ENCODE measurements at places on chromosomes 12 and 14.

DNA sequence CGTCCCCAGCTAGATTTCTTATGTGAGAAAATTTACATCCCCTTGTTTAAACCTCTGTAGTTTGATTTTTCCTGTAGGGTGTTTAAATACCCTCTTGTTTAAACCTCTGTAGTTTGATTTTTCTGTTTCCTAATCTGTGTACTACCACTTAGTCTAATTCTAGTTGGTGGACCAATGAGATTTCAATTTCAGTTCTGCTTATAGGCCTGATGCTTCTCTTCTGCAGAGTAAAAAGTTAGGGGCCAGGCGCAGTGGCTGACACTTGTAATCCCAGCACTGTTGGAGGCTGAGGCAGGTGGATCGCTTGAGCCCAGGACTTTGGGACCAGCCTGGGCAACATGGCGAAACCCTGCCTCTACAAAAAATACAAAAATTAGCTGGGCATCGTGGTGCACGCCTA, 11.5 kb downstream of the UBC start:
- no peak for DNase-seq

DNA sequence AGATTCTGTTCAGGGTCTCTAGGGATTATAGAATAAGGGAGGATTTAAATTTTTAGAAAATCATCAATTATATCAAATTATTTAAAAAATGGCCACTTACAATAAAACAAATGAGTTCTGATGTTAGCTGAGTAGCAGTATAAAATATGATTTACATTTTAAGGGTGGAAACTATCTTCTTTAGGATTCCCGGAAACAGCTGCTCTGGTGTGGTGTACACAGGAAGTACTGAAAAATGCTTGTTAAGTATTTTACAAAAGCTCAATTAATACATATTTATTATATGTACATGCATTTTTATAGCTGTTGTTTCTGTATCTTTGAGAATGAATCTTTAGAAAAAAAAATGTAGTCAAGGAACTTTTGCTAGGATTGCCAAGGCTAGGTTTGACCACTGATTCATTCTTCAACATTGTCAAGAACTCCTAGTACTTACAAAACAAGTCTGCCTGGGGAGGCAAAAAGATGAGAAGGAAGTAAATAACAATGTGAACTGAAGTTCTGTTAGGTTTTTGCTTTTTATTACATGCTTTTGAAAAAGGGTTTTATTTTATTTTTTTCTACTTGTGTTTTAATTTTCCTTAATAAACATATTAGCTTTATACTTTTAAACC, 48.0 kb downstream of the ARF6 start:
- DNase-seq, result no peak

DNA sequence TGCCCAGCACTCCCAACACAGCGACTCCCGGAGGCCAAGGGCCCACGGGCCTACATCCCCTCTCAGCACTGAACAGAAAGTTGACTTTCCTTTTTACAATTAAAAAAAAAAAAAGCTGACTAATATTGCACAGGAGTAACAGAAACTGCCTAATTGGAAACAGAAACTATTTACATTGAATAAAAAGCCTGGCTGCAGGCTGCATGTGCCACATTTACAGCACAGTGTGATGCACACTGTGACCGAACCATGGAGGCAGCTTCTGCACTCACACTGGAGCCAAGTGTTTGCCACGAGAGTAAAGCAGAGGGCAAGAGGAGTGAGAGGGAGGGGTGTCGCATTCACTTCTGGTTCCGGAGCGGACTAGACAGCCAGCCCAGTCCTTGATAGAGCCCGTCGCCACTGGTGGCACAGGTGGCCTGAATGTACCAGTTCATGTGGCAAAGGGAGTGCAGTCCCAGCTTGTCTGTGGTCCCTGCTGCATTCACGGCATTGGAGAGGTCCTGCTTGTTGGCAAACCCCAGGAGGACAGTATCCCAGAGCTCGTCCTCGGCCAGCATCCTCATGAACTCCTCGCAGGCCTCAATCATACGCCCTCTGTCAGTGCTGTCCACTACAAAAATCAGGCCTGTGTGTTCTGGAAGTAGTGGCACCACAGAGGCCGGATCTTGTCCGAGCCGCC, 59.2 kb downstream of the SPPL3 start:
- no peak for DNase-seq

- no peak for DNase-seq
Measured at GRCh38 chr14:58746261-58746660, 108.5 kb downstream of the DACT1 start.

- no peak for DNase-seq
Measured at GRCh38 chr14:47102472-47102871, 450.9 kb upstream of the RPL10L start.

DNA sequence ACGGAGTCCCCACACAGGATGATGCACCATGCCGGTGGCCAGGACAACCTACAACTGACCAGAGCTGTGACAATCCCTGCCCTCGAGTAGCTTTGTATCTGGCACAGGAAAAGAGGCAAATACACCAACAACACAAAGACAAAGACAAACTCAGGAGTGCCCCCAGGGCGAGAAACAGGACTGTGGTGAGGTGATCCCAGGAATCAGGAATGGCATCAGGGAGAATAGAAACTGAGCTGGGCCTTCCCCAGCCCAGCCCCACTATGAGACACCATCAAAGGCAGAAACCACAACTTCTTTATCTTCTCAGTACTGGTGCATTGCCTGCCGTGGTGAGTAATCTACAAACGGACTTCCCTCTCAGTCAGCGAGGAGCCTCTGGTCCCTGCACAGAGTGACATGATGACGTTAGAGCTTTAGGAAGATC, 157.7 kb downstream of the TTC7B start:
- DNase-seq, result no peak

DNA sequence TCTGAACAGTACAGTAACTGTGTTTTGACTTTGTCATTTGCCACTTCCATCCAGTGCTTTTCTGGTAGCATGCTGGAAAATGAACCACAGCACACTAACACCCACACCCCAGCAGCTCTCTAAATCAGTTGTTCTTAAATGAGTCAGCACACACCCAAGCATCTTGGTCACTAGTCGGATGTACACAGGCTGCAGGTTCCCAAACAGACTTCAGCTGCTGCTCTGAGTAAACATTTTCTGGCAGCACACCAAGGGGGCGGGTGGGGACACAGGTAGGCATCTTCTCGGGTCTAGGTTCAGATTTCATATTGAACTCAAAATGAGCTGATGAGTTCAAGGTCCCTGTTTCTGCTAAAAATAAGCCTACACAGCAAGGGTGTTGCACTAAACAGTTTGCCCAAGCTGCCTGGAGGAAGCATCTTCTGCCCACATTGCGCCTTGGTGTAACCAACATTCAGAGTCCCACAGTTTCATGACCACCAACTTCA, 39.8 kb downstream of the IFNG start:
- DNase-seq, result peak; percentile 65

DNA sequence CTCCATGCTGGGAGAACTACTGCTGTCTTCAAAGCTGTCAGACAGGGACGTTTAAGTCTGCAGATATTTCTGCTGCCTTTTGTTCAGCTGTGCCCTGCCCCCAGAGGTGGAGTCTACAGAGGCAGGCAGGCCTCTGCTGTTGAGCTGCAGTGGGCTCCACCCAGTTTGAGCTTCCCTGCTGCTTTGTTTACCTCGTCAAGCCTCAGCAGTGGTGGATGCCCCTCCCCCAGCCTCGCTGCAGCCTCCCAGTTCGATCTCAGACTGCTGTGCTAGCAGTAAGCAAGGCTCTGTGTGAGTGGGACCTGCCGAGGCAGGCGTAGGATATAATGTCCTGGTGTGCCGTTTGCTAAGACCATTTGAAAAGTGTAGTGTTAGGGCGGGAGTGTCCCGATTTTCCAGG, 31.4 kb upstream of the RFX4 start:
- DNase-seq, result no peak

DNA sequence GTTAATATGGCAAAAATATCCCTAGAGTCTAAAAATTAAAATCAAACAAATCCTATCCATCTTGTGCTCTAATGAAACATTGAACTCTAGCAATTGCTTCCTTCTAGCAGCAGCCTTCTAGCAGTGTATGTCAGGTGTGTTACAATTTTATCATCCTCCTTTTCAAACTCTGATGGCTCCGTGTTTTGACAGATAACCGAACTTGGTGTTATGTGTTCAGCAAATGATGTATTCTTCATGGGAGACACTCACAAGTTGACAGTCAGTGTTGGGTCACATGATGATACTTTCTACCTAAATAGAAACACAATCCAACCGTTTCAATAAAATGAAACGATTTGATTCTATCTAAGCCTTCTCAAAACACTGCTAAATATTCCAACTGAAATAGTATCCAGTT, 525.3 kb upstream of the NOVA1 start:
- no peak for DNase-seq

- no peak for DNase-seq
Measured at GRCh38 chr12:19657732-19658130, 218.4 kb downstream of the AEBP2 start.

DNA sequence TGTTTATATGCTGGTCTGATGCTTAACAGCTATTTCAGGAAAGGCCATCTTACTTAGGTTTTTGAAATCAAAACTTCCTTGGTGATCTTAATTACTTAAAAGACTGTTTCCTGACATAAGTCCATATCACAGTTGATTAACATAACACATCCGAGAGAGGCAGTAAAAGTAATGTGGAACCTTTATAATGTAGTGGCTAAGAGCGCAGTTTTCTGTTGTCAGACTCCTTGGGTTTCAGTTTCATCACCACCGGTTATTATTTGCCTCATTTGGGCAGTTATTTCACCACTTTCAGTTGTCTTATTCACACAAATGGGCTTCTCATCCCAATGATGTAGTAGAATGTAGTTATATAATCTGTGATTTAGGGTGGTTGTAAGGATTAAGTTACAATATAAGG, 30.9 kb downstream of the TBC1D15 start:
- no peak for DNase-seq

GRCh38 chr12:4046495-4046840, 173.3 kb upstream of the PARP11 start:
- DNase-seq, result no peak

DNA sequence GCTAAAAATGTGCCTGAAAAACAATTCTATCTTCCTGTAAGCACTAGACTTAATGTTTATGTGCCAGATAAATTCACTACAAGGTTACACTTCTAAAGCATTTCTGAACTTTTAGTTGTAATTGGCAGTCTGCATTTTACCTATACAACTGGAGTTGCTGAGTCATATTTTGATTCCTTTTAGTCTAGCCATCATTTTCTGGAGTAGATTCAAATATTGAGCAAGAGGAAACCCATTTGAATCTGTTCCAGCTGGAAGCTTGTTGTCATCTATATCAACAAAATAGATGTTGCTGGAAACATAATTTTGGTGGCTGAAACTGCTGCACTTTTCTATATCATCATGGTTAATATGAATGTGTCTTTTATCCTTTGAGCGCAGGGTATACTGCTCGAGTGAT, 122.2 kb upstream of the CCDC175 start:
- no peak for DNase-seq

DNA sequence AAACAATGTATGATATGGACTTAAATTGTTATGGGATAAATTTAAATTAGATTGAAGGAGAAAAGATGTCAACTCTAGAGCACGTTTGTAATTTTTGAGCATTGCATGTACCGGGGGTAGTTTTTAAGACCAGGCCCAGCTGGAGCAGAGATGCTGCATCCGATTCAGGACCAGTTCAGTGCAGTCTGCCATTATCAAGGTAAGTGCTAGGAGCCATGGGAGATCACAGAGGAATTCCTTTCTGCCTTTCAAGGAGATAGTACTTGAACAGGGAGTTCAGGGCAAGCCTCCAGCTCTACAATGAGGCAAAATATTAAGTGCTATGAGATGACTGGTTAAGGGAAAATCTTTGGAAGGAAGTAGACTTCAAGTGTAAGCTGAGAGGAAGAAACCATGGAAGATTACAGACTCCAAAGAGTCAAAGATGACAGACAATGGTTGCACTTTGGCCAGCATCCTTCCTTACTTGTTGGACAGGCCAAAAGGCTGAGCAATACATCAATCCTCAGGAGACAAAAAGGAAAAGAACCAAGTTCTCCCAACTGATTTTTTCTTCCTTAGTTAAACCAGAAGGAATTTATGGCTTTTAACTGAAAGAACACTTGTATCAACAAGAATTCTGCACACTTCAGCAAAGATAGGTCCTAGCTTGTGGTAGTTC, 113.2 kb upstream of the HIF1A start:
- no peak for DNase-seq

- DNase-seq, result no peak
Measured at GRCh38 chr12:29763301-29763683, 20.4 kb downstream of the TMTC1 start.

DNA sequence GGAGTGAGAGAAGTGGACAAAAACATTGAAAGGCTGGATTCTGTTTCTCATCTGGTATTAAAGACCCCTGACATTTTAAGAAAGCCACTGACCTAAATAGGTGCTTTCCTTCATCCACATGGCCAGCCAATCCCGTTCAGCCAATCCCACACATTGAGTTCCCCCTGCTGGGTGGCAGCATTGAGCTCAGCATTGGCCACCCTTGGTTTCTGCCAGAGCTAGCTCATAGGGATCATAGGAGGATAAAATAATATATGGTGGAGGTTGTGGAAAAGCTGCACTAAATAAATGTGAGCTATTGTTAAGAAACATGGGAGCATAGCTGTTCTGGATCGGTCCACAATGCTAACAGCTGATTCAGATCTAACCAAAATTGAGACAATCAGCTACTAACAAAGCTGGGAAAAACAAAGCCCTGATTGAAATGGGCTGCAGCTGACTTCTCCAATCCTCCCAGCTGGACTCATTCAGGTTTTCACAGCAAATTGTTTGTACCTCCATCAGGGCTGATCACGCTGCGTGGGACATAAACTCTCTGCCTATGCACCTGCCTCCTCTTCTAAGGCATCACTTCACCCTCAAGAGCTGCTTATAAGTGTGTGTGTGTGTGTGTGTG, 256.5 kb downstream of the EMP1 start:
- no peak for DNase-seq

DNA sequence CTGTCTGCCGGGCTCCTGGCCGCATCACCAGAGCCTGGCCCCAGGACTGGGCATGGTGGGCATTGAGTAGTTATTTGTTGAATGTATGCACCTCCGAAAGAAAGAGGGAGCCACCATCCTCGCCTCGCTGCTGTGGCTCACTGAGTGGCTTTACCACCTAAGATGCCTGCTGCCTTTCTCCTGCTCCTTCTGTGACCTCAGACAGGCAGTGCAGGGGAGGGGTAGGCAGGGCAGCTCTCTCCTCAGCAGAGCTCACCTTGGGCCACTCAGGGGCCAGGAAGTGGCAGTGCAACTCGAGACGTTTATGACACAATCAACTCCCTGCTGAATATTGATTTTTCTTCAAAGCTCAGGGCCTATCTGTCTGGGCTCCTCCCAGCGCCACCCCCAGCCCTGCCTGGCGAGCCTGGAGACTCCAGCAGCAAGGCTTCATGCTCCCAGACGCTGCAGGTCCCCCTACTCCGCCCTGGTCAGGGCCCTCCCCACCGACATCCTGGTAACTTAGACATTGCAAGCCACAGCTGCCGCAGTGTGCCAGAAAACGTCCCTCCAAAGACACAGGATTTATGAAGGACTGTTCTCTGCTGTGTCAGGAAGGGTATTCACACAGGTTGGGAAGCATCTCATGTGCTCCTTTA, 84.3 kb upstream of the DIO3 start:
- DNase-seq, result no peak

DNA sequence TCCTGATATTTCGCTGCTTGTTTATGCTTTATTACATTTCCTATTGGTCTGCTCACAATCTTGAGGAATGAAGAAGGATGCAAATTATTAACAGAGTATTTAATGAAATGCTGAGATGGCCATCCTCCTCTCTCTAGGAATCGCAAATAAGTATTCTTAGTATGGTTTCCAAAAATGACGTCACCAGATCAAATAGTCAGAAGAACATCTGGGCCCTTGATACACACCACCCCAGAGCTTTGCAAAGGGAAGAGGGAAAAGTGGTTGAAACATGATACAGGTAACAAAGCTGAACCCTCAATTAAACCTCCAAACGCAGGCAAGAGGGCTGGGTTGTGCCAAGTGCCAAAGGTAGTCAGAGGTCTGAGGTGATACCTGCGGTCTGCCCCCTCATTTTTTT, 107.3 kb downstream of the BCL11B start:
- DNase-seq, result no peak
